ENCODE measurements at places on chromosomes 3 and 15.

DNA sequence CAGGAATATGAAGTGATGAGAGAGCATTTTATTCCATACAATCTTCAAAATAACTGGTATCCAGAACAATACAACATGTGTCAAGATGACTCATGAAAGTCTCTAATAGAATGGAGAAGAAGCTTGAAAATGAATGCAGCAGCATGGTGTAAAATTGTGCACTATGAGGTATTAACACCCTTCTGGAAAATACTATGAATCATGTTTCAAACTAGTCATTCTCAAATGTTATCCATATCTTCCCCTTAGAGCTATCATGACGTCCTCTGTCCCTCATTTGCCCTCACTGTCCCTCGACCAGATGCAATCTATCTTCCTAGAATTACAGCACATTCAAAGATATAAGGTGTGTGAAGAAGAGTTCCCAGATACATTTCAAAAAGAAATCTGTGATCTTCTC, 198.2 kb downstream of the NECTIN3 start:
- DNase-seq, result no peak

- no peak for DNase-seq
These were observed 13.7 kb downstream of the TM4SF18 start for GRCh38 chr3:149319750-149320149.

DNA sequence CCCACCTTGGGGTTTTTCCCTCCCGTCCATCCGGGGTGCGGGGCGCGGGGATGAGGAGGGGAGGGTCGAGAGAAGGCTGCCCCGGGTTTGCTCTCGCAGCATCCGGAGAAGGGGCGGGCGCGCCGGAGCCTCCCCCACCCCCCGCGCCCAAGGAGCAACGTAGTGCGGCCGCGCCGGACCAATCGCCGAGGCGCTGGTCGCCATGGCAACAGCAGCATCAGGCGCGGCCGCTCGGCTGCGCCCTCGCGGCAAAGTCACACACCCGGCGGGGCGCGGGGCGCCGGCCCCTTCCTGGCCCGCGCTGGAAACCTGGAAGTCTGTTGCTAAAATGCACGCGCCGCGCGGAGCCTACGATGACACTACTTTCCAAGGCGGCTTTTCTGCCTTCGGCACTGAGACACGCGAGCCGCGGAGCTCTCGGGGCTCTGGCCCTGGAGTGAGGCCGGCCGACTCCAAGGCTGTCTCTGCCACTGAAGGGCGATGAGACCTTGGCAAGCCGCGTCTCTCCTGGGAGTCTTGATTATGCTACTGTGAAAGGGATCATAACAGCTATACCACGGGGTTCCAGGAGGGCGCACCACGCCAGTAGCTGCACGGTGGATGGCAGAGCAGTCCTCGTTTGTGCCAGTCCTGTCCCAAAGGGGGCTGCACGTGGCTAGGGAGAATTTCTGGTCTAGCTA, at the start of gene IQSEC1:
IQSEC1 (minus strand) TSS at position 104 of the 680 bp plus-strand sequence. CDS start 415 bp downstream, outside the sequence.
- DNase-seq, result peak; percentile 23

- no peak for DNase-seq
These were observed 64.2 kb downstream of the B3GNT5 start for GRCh38 chr3:183317271-183317670.

DNA sequence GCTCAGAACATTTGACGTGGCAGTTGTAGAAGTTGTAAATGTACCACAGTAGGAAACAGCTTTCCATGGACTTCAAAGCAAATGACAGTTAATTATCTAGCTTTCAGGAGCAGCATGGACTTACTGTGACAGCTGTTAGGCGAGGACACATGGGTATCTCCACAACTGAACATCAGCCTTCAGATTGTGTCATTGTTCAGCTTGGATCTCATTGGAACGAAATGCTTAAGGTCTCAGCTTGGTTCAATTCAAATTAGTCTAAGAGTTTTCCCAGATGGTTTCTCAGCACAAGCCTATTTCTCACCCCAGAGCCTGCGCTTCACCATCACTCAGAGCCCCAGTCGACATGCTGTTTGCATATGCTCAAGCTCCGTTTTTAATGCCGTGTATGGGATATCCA, 21.1 kb upstream of the GYG1 start:
- DNase-seq, result no peak

- DNase-seq, result no peak
These were observed 129.2 kb upstream of the LRIG1 start for GRCh38 chr3:66629982-66630368.

GRCh38 chr3:160707187-160707794, 30.3 kb downstream of the ARL14 start:
- DNase-seq, result peak; percentile 46

DNA sequence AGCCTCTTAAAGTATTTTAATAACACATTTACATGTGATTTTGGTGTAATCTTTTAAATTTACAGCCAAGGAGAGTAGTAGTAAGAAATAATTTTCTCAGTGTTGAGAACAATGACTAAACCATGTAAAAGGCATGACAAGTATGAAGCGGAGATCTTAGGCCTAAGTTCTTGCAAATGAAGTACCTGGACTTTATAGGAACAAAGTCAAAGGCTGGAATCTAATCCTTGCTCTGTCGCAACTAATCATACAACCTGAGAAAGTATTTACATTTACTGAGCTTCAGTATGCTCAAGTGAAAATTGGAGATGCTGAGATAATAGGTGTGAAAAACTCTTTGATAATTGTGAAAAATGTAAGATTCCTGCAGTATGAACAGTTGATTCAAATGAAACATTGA, 86.4 kb upstream of the VGLL3 start:
- no peak for DNase-seq

DNA sequence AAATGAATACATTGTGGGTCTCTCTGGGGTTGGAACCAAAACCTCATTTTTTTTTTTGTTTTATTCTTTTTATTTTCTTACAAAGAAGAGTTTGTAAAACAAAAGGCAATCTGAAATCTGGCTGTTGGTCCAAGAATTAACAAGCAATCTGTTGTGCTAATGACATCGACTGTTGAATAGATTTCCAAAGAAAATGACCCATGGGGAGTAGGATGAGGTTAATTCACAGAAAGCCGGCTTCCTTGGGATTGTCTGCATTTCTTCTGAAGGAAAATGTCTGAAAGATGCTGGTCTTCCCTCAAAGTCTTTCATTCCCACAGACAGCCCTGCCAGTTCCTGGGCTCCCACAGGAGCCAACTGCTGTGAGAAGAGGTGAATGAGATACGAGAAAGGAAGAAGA, 92.9 kb downstream of the LRRC3B start:
- DNase-seq, result no peak

- DNase-seq, result no peak
These were observed 4.9 kb upstream of the C3orf49 start for GRCh38 chr3:63814237-63814636.

DNA sequence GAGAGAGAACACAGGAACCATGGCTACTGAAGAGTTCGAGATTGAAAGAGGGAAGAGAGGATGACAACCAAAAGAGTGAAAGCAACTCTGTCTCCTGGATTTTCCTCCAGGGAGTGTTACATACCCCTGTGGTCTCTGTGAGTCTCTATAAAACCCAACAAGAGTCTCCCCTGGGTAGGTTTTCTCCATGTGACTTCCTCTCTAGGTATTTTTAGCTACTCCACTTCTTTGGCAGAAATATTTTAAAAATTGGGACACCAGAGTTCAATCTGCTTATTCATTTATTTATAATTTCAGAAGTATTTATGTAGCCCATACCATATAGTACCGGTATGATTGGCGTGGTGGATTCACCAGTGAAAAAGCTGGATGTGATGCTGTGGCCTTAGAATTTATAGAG, 671.7 kb upstream of the NR2F2 start:
- no peak for DNase-seq

DNA sequence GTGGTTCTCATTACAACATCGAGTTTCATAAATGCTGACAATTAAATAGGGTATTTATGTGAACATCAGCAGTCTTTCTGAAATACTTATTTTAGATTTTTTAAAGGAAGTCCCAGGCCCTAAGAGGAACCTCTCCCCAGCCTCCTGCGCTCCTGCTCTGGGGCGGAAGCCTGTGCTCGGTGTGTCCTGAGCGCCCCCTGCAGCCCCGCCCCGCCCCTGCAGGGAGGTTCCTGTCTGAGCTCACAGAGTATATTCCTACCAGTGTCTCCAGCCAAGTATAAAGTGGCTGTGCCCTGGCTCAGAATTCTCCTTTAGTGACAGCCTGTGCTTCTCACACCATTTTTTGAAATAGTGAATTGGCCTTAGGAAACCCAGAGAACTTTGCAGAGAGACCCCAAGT, 567.9 kb downstream of the GOLGA6L6 start:
- DNase-seq, result no peak

DNA sequence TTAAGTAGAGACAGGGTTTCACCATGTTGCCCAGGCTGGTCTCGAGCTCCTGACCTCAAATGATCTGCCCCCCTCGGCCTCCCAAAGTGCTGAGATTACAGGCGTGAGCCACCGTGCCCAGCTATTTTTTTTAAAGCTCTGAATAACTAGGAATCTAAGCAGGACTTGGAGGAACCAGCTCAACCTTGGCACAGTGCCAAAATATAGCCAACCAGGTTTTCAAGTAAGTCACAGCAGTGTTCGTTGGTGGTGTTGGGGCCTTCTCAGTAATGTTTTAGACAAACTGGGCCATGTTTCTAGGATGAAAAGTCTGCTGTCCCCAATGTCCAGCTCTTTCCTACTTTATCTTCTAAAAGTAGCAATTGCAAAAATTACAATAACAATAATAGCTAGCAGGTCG, 6.4 kb upstream of the ADAM10 start:
- no peak for DNase-seq

DNA sequence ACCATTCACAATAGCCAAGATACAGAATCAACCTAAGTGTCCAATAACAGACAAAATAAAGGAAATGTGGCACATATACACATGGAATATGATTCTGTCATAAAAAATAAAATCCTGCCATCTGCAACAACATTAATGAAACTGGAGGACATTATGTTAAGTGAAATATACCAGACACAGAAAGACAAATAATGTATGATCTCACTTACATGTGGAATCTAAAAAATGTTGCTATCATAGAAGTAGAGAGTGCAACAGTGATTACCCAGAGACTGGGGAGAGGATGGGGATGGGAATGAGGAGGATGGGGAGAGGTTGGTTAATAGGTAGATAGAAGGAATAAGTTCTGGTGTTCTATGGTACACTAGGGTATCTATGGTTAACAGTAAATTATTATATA, 28.7 kb downstream of the MRPL3 start:
- DNase-seq, result no peak

DNA sequence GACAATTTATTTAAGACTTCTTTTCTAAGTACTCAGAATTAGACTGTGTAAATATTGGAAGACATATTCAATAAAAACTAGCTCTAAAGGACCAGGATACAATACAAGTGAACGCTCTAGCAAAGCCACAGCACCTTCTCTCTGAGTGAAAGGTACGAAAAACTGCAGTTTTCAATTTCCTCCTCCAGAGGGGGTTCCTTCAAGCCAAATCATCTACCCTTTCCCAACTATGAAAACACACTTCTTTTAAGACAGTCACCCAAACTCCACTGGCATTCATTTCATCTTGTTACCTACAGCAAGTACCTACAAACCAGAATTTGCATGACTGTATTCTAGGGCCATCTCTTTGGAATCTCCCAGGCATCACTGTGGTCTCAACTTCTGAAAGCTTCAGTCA, 165.8 kb downstream of the ERC2 start:
- no peak for DNase-seq

- no peak for DNase-seq
These were observed 108.2 kb downstream of the EOMES start for GRCh38 chr3:27613846-27614500.

DNA sequence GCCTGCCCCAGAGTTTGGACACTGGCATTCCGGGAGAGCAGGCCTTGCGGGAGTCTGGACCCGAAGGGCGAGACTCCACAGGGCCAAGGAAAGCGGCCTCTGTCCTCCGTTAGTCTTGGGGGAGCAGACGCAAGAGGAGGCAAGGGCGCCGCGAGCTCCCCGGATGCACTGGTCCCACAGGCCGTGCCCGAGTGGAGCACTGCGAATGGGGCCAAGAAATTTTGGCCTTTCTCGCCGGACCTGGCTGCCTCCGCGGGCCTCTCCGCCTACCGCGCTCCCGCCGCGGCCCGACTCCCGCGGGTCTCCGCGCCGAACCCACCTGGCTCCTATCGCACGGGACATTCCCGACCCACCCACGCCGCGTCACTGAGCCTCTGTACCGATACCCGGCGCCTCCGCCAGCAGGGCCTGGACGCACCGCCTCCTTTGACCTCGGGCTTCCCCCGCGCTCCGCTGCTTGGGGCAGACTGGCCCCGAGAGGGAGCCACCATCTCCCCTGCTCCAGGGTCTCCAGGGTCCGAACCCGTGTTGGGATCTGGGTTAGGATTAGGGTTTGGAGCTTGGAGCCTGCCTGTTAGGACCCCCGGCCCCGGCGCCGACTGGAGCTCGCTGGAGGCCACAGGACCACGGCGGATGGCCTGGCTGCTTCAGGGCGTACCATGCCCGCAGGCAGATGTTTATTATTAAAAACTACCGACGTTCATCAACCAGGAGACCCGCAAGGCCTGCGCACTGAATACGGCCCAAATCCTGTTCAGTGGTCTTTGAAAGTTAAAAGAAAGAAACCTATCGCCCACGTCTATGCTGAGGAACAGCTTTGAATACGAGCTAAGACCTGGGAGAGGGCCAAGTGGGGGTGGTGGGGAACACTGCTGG, 11.7 kb downstream of the SHOX2 start:
- no peak for DNase-seq

DNA sequence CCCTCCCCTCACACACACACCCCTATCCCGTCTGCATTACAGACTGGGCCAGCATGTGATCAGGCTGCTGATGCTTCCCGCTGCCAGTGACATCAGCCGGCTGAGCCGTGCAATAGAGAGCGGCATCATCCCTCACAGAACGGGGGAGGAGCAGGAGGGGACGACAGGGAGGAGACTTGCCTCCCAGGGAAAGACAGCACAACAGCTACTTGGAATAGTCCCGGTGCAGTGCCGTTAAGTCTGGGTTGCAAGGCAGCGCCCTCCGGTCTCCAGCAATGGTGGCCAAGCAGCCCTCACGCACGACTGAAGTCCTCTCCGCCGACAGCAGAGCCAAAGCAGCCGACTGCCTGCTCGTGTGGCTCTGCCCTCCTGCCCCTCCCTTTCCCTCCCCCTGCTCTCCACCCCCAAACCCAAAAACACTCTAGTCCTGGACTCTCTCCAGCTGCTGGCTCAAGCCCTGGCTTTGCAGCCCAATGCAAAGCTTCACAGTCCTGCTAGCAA, 31.5 kb upstream of the RPS17 start:
- peak; percentile 57 for DNase-seq

DNA sequence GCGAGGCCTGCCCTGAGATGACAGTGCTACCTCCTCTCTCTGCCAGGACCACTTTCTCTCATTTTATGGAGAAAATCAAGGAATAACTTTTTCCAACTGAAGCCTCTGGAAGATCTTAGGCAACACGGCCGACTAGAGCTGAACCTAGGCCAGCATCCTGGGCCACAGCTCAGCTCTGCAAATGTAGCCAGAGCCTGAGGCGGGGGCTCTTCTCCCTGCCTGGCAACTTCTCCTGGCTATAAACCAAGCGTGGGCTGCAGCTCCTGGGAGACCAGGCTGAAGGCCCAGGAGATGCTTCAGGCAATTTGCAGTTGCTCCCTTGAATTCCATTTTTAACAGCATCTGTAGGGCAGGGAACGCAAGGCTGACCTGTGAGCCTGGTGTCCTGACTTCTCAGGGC, 74.9 kb downstream of the CEMIP start:
- DNase-seq, result no peak

GRCh38 chr3:141878326-141878725, 1.9 kb downstream of the ATP1B3 start:
- no peak for DNase-seq

Data from caudate nucleus (tissue), 63 donors.